Uterus (tissue), 4 donors: ENCODE measurements at places on chromosomes 13 and 19. TPM values are rescaled to one million over a fixed set of nuclear protein-coding genes. Genes with fewer than 3 reads are reported as not detected.
A peak's percentile ranks its signal among the peaks of the same experiment; 100 is the strongest.

DNA sequence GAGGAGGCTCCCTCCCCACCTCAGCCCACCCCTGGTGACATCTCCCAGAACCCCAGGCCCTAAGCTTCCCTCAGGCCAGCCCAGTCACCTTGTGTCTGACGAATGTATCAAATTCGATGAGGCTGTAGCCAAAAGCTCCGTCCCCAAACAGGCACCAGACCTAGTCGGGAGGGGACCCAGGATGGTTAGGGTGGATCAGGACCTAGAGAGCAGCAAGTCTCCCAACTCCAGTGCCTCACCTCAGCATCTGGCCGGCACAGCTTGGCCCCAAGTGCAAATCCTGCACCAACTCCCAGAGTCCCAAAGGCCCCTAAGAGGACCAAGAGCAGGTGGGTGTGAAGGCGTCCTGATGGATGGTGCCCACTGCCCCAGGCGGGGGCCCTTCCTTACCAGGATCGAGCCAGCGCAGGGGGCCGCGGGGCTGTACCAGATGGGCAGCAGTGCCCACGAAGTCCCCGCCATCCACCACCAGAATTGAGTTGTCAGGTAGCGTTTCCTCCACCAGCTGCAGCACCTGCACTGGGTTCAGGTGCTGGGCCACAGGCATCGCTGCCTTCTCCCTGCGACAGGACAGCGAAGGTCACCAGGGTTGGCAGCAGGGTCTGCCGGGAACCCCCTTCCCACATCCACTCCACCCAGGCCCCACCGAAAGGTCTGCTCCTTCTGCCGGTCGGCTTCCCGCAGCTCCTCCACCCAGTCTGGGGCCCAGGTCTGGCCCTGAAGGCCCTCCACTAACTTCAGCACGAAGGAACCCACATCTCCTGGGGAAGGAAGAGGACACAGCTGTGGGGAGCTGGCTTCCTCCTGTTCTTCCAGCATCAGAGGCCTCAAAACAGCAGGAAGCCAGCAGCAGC is 8.8 kb downstream of the SYDE1 start:
- no peak for DNase-seq

DNA sequence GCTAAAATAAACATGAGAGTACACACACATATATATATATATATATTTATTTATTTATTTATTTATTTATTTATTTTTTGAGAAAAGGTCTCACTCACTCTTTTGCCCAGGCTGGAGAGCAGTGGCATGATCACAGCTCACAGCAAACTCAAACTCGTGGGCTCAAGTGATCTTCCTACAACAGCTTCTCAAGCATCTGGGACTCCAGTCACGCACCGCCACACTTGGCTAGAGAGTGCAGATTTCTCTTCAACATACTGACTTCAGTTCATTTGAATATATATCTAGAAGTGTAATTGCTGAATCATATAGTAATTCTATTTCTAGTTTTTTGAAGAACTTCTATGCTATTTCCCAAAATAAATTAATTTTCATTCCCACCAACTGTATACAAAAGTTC is 1711.8 kb downstream of the SLITRK5 start:
- no peak for DNase-seq

GRCh38 chr13:60288569-60288968 is 108.5 kb upstream of the TDRD3 start:
- no peak for DNase-seq

GRCh38 chr19:51372021-51372648 is 319 bp downstream of the NKG7 start:
- no peak for DNase-seq

- no peak for DNase-seq
These were observed 33.1 kb downstream of the PPP1R37 start for GRCh38 chr19:45125975-45126493.

- DNase-seq: no peak
These were observed 1691.7 kb upstream of the PCDH20 start for GRCh38 chr13:63107179-63107943.

DNA sequence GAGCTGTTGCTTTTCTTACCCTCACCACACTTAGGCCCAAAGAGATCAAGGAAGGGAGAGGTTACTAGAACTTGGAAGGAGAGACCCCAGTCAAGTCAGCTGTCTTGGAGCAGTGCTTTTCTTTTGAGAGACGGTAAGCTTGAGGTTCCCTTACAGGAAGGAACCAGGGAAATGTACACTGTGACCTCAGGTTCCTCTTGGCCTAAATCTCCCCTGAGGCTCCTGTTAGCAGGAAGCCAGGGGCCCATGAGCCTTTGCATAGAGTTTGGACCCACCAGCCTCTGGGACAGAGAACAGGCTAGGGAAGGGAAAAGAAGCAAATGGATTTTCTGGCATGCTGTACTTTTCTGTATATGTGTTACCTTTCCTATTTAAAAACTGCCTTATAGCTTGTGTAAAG is 5.9 kb upstream of the GPR18 start:
- DNase-seq: no peak

DNA sequence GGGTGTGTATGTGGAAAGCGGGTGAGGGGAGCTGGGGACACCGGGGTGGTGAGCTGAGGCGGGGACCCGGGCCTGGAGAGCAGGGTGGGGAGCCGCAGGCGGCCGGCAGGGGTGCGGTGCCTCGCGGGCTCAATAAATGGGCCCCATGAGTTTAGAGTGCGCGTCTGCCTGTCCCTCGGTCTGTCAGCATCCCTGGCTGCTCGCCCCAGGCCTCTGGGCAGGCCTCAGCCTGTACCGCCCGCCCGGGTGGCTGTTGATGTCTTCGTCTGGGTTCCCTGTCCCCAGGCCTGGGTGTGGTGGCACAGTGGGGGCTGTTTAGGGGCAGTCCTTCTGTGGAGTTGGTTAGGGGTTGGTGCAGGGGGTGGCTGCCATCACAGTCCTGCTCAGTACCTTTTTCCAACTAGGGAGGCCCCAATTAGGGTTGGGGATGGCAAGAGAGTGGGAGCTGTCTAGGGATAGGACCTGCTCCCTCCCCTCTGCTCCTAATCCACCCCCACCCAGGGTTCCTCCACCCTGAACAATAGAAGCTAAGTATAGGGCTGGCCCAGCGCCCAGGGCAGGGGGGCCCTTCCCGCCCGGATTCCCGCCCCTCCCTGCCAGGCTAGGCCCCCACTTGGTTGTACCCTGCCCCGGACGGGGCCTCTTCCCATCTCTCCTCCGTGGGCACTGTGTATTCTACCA is 12.2 kb downstream of the CIC start:
- peak; percentile 75 for DNase-seq

GRCh38 chr19:18045307-18046050 is 37.5 kb downstream of the ARRDC2 start:
- no peak for DNase-seq

- DNase-seq: no peak
These were observed 241.6 kb downstream of the DCLK1 start for GRCh38 chr13:35889560-35889959.

DNA sequence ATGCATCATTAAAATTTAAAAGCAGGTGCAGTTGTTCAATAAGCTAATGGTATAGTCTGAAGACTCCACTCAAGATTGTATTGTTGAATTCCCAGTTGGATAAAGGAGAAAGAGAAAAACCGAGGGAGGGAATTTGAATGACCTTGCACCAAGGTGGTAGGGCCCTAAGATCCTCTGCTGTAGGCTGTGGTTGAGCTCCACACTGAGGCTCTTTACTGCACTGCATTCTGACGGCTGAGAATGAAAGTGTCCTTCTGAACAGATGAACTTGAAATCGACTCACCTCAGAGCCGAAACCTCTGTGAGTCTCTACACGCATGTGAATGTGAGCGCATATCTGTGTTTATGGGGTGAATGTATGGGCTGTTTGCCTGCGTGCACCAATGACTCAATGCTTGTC is 388.9 kb upstream of the DACH1 start:
- DNase-seq: no peak

DNA sequence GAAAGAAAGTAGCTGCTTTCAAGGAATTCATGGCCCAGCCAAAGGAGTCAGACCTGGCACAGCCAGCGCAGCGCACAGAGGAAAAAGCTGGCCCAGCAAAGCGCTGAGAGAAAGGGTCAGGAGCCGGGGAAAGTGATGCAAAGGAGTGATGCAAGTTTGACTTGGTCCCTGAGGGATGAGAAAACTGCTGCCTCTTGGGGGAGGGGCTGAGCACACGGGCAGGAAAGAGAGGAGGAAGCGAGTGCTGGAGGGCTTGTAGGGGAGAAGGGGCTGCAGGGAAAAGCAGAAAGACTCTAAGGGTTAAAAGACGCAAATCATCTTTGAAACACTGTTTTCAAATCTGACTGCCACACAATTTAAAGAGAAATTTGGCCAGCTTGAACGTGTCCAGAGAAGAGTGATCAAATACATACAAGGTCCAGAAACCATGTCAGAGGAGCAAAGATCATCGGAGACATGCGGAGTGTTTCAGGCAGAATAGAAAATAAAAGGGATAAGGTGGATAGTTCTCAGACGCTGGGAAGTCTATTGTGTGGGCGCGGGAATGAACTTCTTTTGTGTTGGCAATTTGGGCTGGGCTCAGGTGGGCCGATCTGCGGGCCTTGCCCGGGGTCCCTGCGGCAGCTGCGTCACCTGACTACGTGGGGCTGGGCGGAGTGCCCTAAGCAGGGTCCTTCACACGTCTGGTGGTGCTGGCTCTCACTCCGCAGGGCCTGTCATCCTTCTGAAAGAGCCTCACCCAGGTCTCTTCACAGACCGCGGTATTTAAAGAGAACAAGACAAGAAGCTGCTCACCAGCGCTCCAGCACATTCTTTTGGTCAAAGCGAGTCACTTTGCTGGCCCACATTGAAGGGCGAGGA is 18.1 kb downstream of the N4BP2L1 start:
- DNase-seq: peak; percentile 73

DNA sequence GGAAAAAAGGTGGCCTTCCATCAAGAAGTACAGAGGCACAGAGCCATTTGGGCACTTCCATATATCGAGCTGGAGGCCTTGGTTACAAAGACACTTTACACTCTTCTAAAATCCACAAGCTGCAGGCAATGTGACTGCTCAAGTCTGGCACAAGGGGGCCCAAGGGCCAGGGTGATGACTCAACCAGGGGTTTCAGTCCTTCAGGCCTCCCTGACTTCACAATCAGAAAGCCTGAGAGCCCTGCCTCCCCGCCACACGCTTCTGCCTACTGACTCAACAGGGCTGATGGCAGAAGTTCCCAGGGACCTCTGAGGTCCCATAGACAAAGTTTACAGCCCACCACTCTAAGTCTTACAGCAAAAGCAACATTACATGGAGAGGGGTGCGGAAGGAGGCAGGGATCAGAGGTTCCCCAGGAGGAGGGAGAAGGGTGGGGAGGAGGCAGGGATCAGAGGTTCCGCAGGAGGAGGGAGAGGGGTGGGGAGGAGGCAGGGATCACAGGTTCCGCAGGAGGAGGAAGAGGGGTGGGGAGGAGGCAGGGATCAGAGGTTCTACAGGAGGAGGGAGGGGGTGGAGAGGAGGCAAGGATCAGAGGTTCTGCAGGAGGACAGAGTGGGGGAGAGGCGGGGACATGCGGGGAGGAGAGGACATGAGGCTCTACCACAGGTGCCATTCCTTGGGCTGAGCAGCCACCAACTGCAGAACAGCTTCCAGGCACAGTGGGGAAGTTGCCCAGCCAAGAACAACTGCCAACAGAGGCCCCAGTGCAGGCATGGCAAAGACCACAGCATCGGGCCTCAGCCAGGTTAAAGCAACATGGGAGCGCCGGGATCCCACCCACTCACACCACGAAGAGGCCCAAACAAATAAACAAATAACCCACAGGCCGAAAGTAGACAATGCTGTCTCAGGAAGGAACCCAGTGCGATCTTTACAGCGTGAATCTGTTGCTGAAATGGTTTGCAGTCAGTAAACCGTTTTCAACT is 52.0 kb downstream of the SLC7A1 start:
- DNase-seq: no peak

- peak; percentile 80 for DNase-seq
These were observed 36.8 kb downstream of the ACTN4 start for GRCh38 chr19:38684078-38684861.

DNA sequence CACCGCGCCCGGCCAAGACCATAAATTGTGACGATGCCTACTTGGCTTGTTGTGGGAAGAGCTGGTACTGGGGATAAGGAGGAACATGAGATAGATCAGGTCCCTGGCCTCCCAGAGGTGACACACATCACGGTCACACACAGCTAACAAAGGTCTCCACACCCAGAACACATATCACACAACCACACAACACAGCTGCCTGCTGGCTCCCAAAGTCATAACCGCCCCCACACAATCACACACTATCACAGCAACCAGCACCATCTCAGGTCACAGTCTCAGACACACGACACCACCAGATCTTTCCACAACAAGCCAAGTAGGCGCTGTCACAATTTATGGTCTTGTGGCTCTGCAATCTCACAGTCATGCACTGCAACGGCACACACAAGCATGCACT is 5.7 kb downstream of the COL5A3 start:
- DNase-seq: no peak

- peak; percentile 67 for DNase-seq
These were observed 698 bp downstream of the KANK2 start for GRCh38 chr19:11196406-11197287.

GRCh38 chr13:34411894-34412293 is 530.2 kb upstream of the NBEA start:
- DNase-seq: no peak

DNA sequence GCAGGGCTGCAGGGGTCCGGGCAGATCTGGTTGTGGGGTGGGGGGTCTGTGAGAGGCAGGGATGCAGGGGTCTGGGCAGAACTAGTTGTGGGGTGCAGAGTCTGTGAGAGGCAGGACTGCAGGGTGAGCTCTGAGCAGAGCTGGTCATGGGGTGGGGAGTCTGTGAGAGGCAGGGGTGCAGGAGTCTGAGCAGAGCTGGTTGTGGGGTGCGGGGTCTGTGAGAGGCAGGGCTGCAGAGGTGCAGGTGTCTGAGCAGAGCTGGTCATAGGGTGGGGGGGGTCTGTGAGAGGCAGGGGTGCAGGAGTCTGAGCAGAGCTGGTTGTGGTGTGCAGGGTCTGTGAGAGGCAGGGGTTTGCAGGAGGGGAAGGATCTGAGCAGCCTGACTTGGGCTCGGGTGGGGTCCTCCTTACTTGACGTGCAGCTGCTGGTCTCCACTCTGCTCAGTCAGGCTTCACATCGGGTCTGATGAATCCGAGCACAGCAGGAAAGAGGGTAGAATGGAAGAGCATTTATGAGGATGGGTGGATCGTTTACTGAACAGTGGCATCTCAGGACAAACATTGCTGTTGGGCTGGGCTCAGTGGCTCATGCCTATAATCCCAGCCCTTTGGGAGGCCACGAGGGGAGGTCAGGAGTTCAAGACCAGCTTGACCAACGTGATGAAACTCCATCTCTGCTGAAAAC is 31.2 kb downstream of the IGFL2 start:
- DNase-seq: no peak

DNA sequence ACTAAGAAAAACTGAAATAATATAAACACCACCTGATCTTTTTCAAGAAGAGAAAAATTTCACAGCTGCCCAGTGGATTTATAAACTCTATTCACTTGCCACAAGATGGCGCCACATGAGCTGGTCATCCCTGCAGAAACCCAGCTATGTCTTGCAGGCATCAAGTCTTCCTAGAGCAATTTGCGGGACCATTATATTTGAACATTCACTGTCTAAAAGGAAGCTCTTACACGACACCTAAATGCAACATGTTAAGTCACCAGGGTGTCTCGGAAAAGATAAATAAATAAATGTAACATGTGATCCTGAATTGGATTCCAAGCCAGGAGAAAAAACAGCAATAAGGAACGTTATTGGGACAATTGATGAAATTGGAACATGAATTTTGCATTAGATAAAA is 20.3 kb upstream of the AKT2 start:
- DNase-seq: peak; percentile 75

The ZNF813 gene
- 9.1 TPM for total RNA-seq

The TNFSF11 gene
- total RNA-seq: not detected

The ZNF90 gene
- total RNA-seq: 0.29 TPM

The TYROBP gene
- 1.3 TPM for total RNA-seq
